Activated CD4-positive, CD25-positive, alpha-beta regulatory T cell (primary cell): ENCODE measurements at places on chromosomes 11 and 22.

DNA sequence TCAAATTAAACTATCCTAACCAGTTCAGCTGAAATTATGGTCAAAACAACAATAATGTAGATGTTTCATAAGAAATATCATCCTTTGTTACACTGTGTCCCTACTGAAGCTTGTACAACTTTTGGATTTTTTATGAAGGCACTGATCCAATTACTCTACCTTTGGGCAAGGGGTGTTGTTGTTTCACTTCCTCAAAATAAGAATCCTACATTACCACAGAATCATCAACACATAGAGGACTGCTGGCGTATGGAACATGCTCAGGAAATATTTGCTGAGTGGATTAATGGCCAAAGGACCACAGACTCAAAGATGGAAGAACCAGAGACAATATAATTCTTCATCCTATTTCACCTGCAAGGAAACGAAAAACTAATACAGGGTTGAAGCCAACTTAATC lies 907.5 kb upstream of the CCDC90B start:
- DNase-seq, result no peak

- DNase-seq, result no peak
Observed at GRCh38 chr11:60847281-60847680, 5.4 kb downstream of the CCDC86 start.

GRCh38 chr11:61957021-61957770 lies 7.0 kb downstream of the BEST1 start:
- no peak for DNase-seq

DNA sequence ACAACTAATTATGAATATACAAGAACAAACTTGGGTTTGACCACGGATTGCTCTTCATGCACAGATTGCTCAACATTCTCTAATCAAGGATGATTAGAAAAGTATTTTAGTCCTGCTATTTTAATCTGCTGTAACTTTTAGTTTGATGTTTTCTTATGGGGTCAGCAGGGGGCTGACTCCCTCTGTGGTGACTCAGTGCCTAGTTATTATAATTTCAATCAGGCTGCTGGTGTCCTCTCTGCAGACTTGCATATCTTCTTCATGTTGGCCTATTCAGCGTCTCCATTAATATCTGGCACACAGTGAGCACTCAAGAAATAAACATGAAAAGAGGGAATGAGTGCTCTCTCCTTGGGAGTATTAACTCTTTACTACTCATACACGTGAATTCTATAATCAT lies 223.8 kb upstream of the DDI1 start:
- no peak for DNase-seq

DNA sequence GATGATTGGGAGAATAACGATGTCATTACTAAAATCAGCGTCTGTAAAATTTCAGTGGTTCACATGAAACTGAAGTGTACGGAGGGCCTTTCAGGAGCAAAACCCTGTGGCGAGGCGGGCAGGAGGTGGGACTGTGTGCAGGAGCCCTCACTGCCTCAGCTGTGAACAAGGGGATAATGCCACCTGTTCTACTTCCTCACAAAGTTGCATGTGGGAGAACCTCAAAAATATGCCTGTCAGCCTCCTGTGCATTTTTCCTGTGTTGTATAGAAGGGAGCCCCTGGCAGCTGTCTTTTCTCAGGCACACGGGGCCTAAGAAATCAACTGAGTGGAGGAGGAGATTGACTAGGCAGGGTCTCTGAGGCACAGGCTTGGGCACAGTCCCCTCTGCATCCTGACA lies 43.0 kb upstream of the MYO18B start:
- no peak for DNase-seq
